NCI-H2171 treated with DMSO at 0.1 percent for 48 hours (cell line): ENCODE measurements at places on chromosomes 1 and 21.

- DNase-seq: no peak
Measured at GRCh38 chr1:170872663-170873062, 62.7 kb upstream of the MROH9 start.

DNA sequence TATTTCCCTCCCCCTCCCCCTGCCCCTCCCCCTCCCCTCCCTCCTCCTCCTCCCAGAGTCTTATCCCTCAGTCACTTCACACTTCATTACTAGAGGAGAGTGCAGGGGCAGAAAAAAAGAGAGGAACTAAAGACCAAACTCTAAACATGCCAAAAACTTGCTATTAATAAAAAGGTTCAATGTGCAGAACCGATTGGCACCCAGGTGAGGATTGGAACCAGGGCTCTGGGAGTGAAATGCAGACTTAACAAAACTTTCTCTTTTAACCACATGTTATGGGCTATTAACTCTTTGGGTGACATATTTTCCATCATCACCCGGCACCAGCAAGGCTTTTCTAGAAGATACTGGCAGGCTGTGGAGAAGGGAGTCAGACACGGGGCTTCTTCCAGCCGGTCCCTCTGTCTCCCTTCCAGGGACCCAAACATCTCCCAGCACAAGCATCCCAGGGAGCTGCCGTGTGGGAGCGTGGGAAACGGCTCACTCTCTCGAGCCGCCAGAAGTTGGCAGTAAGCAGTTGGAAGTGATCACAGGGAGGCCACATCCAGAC lies 13.6 kb downstream of the NID1 start:
- no peak for DNase-seq

- DNase-seq: no peak
Measured at GRCh38 chr1:39988618-39989343, 33.8 kb downstream of the MFSD2A start.

DNA sequence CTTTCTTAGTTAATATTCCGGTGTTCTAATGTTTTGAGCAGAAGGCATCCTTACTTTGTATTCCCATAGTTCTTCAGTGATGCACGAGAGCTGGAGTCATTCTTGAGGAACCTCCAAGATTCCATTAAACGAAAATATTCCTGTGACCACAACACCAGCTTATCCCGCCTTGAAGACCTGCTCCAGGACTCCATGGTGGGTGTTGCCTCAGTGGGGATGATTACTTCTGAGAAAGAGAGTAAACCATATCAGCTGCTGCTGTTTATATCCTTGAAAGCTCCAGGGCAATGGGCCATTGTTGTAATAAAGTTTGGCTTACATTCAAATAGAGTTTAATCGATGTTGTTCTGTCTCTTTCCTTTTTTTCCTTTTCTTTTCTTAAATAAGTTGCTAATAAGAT lies 93.1 kb downstream of the MACF1 start:
- no peak for DNase-seq

- DNase-seq: no peak
Measured at GRCh38 chr21:43758811-43759210, 17.3 kb downstream of the CSTB start.

GRCh38 chr21:33127154-33127867 lies 57.4 kb downstream of the OLIG1 start:
- no peak for DNase-seq

- no peak for DNase-seq
Measured at GRCh38 chr1:198162091-198162767, 5.4 kb downstream of the NEK7 start.

DNA sequence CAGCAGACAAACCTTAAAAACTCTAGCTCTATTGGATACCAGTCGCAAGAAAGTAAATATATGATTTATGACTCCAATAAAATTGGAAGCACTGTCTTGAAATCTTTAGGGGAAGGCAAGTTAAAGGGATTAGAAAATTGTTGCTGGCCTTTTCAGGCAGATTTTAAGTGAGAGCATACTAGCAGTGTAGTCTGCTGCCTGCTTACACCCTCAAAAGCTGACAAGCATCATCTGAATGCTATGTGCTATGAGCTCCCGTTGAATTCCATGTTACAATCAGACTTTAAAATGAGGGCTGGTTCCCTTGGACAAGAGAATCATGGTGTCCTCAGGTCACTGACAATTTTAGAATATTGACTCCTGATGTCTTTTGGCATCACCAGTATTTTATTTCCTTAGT lies 271.1 kb upstream of the C1orf105 start:
- no peak for DNase-seq

DNA sequence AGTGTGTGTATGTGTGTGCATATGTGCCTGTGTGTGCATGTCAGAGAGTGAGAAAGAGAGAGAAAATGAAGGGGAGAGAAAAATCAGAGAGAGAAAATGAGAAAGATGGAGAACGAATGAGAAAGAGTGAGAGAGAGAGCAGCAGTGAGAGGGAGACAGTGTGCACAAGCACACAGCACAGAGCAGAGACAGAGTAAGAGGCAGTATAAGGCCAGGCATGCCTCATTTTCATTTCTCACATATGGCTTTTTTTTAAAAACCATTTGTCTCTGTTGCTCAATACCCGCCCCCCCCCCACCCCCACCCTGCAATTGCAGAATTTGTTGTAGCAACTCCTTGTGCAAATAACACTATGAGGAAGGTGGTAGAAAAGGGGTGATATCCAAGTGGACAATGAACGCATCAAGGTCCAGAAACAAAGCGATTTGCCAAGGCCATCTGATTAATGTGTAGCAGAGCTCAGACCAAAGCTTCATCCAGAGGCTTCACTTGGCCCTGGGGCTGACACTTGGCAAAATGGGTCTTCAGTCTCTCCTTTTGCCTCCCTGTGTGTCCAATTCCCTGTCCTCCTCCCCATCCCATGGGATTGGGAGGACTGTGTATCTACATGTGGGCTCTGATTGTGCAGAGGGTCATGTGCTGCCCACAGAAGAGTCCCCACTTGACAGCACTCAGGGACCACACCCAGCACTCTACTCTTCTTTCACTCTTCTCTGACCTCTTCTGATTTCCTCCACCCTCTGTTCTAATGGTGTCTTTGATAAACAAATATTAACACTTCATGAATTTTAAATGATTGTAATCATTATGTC lies 38.9 kb upstream of the HSD3B1 start:
- no peak for DNase-seq
